ENCODE measurements at places on chromosomes 13 and 19. TPM values are rescaled to one million over a fixed set of nuclear protein-coding genes. Genes with fewer than 3 reads are reported as not detected.

FFAR1 gene
- not detected for total RNA-seq

ADGRE3 gene
- 0.14 TPM for total RNA-seq

MBD3 gene
- 134 TPM for total RNA-seq

PINLYP gene
- 2.4 TPM for total RNA-seq

CDC42EP5 gene
- total RNA-seq, result 8.5 TPM

MBD3L2 gene
- total RNA-seq, result not detected

ICAM4 gene
- 9.2 TPM for total RNA-seq

ZNF155 gene
- total RNA-seq, result 6.9 TPM

OR10H4 gene
- not detected for total RNA-seq

APOC4 gene
- not detected for total RNA-seq

PCDH8 gene
- total RNA-seq, result not detected

FAM216B gene
- total RNA-seq, result not detected

FXYD7 gene
- not detected for total RNA-seq

KLK15 gene
- total RNA-seq, result not detected

OVOL3 gene
- total RNA-seq, result not detected

CYP2A7 gene
- not detected for total RNA-seq

ADGRE1 gene
- total RNA-seq, result 0.22 TPM

CLIP3 gene
- 7.0 TPM for total RNA-seq
